ENCODE measurements at places on chromosomes 16 and 17. TPM values are rescaled to one million over a fixed set of nuclear protein-coding genes. Genes with fewer than 3 reads are reported as not detected.

- no peaks in the 10 kb centered on the region for H3K27me3 ChIP-seq
- no peak overlapping the region for H3K4me3 ChIP-seq
- DNase-seq = no peak
- 0 out of 2 replicates have a peak, but pooled peaks cover 6% of the 10 kb centered on the region for H3K36me3 ChIP-seq
- H3K4me1 ChIP-seq = no peaks in the 10 kb centered on the region
- no peak overlapping the region for H3K27ac ChIP-seq
These were observed 28.9 kb downstream of the CMIP start for GRCh38 chr16:81473558-81473957.

GRCh38 chr17:13989138-13989537 lies 80.2 kb upstream of the COX10 start:
- H3K4me1 ChIP-seq = no peaks in the 10 kb centered on the region
- no peak for DNase-seq
- no peak overlapping the region for H3K4me3 ChIP-seq
- peaks cover 42% of the 10 kb centered on the region for H3K27me3 ChIP-seq
- no peaks in the 10 kb centered on the region for H3K36me3 ChIP-seq

DNA sequence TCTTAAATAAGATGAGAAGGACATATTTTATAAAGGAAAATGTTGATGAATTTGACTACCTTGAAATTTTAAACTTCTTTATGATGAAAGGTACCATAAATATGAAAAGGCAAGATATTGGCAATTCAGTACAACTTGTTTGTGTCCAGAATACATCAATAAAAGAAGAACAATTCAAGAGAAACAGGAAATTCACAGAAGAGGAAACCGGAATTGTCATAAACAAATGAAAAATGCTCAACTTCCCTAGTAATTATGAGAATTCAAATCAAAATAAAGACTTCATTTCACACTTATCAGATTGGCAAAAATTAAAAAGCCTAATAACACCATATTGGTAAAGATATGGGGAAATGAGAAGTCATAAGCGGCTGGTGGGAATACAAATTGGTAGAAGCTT lies 54.3 kb downstream of the WSB1 start:
- no peaks in the 10 kb centered on the region for H3K36me3 ChIP-seq
- peaks cover 6% of the 10 kb centered on the region for H3K4me1 ChIP-seq
- no peaks in the 10 kb centered on the region for H3K27me3 ChIP-seq

DNA sequence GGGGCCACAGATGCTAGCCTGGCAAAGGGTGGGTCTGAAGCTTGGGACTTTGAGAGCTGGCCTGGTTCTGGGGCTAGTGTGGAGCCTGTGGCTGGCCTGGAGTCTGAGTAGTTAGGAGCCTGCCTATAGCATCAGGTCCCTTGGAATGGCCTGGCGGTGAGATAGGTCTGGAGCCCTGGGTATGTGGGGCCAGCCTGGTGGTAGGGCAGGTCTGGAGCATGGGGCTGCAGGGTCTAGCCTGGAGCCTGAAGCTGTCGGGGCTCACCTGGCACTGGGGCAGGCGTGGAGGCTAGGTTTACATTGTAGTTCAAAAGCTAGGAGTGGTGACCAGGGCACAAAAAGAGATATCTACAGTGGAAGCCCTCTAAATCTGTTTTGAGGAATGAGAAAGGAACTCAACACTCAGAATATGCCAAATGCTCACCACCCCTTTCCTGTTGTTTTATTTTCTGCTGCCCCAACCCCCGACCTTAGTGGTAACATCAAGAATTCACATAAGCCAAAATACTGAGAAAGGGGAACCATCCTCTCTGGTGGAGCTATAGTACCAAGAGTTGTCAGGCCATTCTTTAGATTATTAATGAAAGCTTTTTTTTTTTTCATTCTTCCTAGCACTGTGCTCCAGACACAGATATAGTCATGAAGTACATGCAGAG lies 100.3 kb downstream of the TANC2 start:
- peaks cover 17% of the 10 kb centered on the region for H3K36me3 ChIP-seq
- no peak overlapping the region for H3K4me3 ChIP-seq
- H3K27me3 ChIP-seq = no peaks in the 10 kb centered on the region
- H3K27ac ChIP-seq = no peak overlapping the region

- H3K4me3 ChIP-seq = no peak within 1 kb of the TSS
- no peak for DNase-seq
- H3K4me1 ChIP-seq = no peaks in the 10 kb centered on the region
- no peaks in the 10 kb centered on the region for H3K27me3 ChIP-seq
These were observed at the start of gene SALL1 for GRCh38 chr16:51150888-51151320. TSS of gene SALL1 (minus strand) at chr16:51151270. CDS start at chr16:51151241, 29 bp downstream.

DNA sequence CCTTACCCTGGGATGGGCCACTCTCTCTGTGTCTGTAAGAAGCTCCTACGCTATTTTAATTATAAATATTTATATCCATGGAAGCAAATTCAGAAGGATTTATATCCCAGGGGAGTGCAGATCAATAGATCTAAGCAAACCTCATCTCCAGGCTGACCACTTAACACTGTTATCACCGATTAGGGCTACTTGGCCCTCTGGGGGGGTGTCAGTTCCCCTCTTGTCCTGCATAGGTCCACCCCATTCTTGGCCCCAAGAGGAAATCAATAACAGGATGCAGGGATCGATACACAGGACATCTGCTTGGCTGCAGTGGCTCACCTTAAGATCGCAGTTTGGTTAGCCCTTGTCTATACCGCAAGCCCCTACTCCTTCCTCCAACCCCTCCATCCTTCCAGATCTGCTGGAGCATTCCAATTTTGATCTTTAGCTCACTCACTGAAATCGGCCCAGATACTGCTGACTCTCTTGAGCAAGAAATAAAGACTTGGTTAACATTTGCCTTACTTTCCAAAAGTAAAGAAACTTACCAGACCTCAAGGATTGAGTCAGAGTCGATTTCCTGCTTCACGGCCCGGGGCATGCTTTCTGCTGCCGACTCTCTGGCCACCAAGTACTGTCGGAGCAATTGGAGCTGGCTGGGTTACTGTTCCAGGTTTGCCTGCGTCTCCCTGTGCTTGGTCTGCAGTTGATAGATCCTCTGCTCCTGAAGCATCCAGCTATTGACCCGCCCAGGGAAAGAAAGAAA lies 112.3 kb upstream of the PMFBP1 start:
- DNase-seq = no peak
- no peak overlapping the region for H3K4me3 ChIP-seq
- H3K4me1 ChIP-seq = no peaks in the 10 kb centered on the region
- H3K27ac ChIP-seq = no peak overlapping the region
- no peaks in the 10 kb centered on the region for H3K27me3 ChIP-seq
- no peaks in the 10 kb centered on the region for H3K36me3 ChIP-seq

DNA sequence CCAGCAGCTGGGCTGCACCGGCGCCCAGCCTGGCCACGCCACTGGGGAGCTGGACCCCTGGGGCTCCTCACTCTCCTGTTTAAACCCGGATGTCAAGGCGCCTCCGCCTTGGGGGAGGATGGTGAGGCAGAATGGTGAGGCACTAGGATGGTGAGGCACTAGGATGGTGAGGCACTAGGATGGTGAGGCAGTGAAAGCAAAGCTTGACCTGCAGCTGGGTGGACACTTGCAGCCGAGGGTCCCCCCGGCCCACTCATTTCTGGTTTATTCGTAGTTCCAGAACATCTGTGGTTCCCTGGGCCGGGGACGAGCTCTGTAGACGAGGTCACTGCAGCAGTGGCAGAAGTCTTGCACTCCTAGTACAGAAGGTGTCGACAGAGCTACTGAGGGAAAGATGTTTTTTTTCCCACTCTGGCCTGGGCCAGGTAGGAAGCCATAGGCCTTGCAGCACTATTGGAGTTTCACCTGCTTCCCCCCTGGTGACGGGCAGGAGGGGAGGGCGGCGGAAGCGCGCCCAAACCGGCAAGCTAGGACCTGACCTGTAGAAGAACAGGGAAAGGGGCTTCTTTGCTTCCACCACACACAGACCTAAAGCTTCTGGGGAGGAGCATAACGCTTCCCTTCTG lies 1.1 kb upstream of the HNF1B start:
- no peak overlapping the region for H3K4me3 ChIP-seq
- H3K4me1 ChIP-seq = no peaks in the 10 kb centered on the region
- H3K27ac ChIP-seq = no peak overlapping the region
- peaks cover 26% of the 10 kb centered on the region for H3K27me3 ChIP-seq
- DNase-seq = no peak
- H3K36me3 ChIP-seq = no peaks in the 10 kb centered on the region

DNA sequence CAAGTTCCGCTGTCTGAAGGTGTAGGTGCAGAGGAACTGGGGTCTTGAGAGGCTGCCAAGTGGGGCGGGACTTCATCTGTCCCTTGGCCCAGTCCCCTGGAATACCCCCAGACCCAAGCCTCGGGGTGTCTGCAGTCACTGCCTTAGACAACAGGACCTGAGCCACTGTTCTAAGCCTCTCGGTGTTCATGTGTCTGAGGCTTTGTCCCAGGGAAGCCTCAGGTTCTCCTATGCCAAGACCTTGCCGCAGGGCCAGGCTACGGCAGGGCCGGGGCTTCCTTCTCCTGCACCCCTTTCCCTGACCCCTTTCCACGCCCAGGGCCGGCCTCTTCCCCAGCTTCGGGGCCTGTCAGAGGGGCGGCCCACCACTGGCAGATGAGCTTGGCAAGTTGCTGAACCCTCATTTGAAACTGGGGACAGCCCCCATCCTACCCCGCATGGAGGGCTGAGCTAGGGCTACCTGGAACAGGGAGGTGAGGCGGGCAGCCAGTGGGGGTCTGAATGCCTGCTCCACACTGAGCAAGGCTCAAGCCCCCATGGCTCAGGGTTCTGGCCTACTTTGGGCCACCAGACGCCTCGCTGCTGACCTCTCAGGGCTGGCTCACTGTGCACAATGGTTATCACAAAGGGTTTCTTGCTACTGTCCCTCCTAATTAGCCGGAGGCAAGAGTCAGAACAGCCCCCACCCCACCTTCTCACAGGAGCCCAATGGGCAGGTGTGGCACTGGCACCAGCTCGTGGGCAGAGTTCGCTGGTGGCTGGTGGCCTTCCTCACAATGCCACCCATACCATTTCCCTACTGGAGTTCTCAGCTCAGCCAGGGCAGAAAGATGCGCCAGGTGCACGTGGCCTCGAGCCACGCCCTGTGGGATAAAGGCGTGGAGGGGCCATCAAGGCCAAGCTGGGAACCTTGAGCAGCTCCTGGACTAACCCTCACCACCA lies 7.1 kb downstream of the LITAFD start:
- no peak overlapping the region for H3K27ac ChIP-seq
- no peak for DNase-seq
- peaks cover 22% of the 10 kb centered on the region for H3K4me1 ChIP-seq
- no peak overlapping the region for H3K4me3 ChIP-seq
- H3K36me3 ChIP-seq = 0 out of 2 replicates have a peak, but pooled peaks cover 9% of the 10 kb centered on the region

The C1QTNF1 gene
- total RNA-seq = 3.4 TPM

The ODAD4 gene
- total RNA-seq = 4.0 TPM

The ITGAD gene
- total RNA-seq = not detected

The USP43 gene
- total RNA-seq = 19.2 TPM

The OR1F1 gene
- 1.4 TPM for total RNA-seq

Data from PC-9 (cell line).